ENCODE measurements at places on chromosomes 4 and X.

- DNase-seq, result no peak
These were observed 4.0 kb downstream of the CDKN2AIP start for GRCh38 chr4:183448436-183448835.

DNA sequence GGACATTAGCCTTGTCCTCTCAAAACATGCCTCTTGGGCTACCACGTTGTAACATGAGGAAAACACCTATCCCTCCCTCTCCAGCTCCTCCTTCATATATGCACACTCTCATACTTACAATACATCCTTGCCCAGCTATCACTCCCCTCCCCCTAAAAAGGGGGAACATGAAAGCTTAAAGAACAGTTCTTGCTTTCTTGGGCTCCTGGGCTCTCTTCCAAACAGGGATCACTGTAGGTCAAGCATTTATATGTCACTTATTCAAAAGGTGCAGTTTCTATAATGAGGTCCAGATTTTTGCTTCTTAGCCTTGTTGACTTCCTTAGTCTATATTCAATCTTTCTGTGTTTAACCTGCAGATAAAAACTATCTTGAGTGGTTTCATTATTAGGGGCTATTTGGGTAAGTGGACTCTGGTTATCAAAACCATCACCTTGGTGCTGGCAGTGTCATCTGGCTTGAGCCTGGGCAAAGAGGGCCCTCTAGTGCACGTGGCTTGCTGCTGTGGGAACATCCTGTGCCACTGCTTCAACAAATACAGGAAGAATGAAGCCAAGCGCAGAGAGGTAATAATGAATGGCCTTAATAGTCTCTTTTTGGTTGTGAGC lies 119.4 kb downstream of the AKAP4 start:
- no peak for DNase-seq

DNA sequence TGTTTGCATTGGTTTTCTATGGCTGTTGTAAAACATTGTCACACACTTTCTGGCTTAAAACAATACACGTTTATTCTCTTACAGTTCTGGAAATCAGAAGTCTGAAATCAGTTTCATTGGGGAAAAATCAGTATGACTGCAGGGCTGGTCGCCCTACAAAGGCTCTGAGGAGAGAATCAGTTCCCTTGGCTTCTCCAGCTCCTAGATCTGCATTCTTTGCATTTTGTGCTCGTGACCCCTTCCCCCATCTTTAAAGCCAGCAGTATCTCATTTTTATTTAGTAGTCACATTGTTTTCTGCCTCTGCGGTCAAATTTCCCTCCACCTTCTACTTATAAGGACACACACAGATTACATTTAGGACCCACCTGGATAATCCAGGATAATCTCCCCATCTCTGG lies 849.7 kb upstream of the GRID2 start:
- DNase-seq, result no peak

DNA sequence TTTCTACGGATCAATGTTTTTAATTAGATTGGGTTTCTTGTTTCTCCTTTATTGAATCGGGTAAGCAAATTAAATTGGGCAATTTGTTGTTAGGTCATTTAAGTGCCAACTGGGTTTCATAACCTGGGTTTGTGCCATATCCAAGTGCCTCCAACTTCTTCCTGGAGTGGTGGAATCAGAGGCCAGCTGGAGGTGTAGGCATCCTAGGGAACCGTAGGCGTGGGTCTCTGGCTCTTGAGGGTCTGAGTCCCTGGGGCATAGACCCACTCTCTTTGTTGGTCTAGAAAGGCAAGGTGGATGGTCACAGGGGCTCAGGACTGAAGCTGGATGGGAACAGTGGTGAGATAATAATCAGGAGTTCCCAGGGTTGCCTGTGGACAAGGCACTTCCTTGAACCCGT lies 18.3 kb downstream of the CNGA2 start:
- DNase-seq, result no peak

DNA sequence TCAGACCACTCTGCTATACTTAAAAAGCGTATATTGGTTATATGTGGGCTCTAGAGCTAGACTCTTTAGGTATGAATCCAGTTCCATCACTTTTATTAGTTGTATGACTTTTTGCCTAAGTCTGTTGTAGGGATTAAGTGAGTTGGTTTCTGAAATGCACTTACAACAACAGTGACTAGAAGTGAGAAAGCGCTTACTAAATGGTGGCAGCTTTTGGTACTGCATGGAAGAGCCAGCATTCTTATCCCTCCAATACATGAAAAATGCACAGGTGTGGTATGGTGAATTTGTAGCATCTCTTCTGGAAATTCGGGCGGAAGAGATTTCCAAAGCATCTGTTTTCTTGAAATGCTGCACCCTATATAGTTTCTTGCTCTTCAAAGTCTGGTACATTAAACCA lies 117.1 kb downstream of the SPANXA1 start:
- no peak for DNase-seq

GRCh38 chr4:154416190-154416547 lies 75.4 kb downstream of the DCHS2 start:
- DNase-seq, result no peak

DNA sequence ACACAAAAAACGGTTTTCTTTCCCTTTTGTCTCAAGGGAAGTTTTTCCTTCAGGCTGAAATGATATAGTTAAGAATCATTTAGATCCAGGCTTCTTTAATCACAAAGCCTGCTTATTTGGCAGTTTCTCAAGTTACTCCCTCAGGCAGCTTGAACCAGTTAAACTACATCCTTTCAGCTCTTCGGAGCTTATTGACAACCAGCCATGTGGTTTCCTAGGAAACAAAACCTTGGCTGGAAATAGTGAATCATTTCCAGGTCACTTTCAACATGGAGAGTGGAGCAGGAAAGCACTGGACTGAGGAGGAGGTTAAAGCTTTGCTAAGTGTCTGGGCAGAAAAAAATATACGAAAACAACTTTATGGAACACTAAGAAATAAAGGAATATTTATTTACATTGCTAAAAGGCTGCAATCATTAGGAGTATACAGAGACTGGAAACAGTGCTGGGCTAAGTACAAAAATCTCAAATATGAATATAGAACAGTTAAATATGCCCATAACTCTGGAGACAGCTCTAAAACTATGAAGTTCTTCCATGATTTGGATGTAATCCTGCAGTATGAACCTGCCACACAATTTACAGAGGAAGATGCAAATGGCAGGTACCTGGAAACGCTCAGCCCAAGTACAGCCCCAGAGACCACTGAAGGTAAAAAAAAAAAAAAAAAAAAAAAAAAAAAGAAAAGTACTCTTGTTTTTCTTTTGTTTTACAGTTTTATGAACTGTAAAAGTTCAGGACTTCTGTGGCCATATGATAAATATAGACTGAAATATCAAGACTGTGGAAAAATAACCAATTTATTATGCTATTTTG lies 23.2 kb upstream of the AASDH start:
- peak; percentile 27 for DNase-seq

DNA sequence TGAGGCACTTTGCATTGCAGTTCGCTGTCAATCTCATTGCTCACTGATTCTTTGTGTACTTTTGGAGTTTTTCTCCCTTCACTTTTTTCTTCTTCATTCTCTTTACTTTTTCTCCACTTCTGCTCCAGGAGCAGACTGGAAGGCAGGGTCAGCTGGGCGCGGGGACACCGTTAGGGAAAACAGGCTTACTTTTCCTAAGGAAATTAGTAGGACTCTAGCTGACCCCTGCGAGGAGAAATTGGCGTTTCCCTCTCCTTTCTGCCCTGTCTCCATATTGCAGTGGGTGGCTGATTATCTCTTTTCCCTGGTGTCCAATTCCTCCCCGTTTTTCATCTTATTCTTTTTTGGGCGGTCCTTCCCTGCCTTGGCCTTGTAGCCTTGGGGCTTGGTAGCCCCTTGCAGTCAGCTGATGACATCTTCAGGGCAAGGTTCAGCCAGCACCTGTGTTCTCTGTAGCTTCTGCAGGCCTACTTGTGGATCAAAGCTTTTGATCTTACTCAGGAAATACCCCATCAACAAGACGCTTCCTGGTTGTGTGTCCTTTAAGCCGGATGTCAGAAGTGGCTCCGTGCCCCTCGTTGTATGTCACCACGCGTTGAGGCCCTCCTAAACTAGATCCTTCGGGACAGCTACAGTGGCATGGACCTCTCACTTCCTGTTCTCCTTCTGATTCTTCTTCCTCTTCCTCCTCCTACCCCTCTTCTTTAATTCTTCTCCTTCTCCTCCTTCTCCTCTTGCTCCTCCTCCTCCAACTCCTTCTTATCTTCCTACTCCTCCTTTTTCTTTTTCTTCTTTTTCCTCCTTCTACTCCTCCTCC lies 36.1 kb downstream of the NBDY start:
- DNase-seq, result no peak

DNA sequence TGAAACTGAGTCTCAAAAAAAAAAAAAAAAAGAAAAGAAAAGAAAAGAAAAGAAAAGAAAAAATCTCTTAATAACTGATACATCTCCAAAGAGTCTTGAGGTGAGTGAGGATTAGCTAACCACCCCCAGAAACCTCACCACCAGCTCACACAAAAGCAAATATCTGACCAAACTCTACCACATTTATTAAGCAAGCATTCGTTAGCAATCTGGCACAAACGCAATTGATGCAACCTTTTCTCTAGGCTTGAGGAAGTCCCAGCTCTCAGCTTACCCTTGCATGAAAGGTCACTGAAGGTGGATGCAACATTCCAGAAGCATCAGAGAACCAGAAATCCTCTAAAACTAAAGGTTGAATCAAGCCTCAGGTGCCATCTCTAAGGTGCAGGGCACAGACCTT lies 231.9 kb upstream of the BCOR start:
- no peak for DNase-seq

GRCh38 chrX:38754102-38754790 lies 47.0 kb upstream of the MID1IP1 start:
- DNase-seq, result peak; percentile 43

- DNase-seq, result no peak
These were observed 63.6 kb downstream of the STARD8 start for GRCh38 chrX:68710870-68711576.

- DNase-seq, result no peak
These were observed 19.9 kb upstream of the PPP3CA start for GRCh38 chr4:101367201-101367600.

DNA sequence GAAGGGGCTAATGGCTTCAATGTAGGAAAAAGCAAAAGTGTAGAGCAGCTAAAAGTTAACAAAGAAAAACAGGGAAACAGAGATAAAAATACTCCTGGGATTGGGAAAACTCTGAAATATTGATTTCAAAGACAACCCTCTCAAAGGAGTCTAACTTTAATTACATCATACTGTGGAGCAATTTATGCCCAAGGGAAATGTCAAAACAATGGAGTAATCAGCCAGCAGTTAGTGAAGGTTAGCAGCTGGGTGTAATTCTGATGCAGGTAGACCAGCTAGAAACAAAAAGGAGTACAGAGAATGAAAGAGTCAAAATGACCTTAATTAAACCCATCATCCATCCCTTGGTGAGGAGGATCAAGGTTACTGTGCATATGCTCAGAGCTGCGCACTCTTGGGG lies 169.0 kb downstream of the ADAM29 start:
- no peak for DNase-seq

DNA sequence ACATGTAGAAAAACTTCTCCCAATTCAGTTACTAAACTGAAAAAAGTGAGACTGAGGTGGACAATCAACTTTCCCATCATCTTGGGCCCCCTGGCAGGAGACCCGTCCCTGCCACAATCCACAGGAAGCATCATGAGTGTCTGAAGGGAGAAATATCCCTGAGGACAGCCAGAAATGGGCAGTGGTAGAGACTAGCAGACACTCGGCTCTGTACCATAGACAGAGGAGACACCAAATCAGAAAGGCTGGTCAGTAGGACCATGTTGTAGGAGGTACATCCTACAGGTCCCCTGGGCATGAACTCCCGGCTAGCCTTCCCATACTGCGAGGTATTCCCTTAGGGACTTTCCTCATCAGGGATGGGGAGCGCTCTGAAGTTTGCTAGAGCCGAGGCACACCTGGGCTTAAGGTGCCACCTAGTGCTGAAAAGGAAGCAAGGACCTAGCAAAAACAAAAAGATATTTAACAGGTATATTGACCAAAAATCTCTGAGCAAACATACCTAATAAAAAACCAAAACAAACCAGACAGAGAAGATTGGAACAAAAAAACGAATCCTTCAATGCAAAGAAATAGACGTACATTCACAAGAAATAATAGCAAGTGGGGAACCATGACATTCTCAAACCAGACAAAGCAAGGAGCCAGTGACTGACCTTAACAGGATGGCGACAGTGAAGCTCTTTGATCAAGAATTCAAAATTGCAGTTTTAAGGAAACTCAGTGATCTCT lies 55.6 kb downstream of the HAUS3 start:
- DNase-seq, result peak; percentile 10

GRCh38 chr4:47654972-47655693 lies 170.1 kb downstream of the ATP10D start:
- no peak for DNase-seq

GRCh38 chr4:40059362-40059761 lies 2.7 kb downstream of the N4BP2 start:
- no peak for DNase-seq

GRCh38 chr4:15976456-15977447 lies 13.8 kb upstream of the FGFBP2 start:
- DNase-seq, result no peak

GRCh38 chr4:91147067-91147466 lies 1019.9 kb downstream of the CCSER1 start:
- peak; percentile 11 for DNase-seq

DNA sequence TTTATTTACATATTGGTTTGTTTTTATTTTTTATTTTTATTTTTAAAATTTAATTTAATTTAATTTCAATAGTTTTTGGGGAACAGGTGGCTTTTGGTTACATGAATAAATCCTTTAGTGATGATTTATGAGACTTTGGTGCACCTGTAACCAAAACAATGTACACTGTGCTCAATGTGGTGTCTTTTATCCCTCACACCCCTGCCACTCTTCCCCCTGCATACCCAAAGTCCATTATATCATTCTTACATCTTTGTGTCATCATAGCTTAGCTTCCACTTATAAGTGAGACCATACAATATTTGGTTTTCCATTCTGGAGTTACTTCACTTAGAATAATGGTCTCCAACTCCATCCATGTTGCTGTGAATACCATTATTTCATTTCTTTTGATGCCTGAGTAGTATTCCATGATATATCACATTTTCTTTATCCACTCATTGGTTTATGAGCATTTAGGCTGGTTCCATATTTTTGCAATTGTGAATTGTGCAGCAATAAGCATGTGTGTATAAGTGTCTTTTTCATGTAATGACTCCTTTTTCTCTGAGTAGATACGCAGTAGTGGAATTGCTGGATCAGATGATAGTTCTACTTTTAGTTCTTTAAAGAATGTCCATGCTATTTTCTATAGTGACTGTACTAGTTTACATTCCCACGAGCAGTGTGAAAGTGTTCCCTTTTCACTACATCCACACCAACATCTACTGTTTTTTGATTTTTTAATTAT lies 157.1 kb downstream of the CPXCR1 start:
- DNase-seq, result no peak

- no peak for DNase-seq
These were observed 299.3 kb downstream of the CAMK2D start for GRCh38 chr4:113462286-113462685.

GRCh38 chr4:10160281-10160856 lies 43.8 kb upstream of the WDR1 start:
- DNase-seq, result no peak
